ENCODE measurements at places on chromosomes 2 and 18.

GRCh38 chr2:186485576-186485870 is 537 bp upstream of the ZC3H15 start:
- no peak for DNase-seq

DNA sequence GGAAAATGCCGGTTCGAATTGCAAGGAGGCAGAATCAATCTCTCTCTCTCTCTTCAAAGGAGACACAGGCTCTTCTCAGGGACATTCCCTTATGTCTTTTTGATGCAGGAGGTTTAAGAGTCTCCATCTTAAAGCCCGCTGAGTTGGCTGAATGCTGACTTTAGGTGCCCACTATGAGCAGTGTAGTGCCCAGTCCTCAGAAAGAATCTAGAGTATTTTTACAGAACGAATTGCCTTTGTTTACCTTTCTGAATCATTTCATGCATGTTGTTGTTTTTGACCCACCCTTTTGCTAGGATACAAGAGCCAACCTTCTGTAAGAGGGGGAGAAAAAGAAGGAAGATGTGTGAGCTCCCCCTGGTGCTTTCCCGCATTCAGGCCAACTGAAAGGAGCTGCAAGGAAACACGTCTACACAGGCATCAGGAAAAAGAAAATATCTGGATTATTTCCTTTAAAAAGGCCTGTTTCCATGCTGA is 193.5 kb upstream of the TCF4 start:
- DNase-seq, result no peak

- no peak for DNase-seq
These were observed 166.2 kb downstream of the TDRD15 start for GRCh38 chr2:21289989-21290388.

DNA sequence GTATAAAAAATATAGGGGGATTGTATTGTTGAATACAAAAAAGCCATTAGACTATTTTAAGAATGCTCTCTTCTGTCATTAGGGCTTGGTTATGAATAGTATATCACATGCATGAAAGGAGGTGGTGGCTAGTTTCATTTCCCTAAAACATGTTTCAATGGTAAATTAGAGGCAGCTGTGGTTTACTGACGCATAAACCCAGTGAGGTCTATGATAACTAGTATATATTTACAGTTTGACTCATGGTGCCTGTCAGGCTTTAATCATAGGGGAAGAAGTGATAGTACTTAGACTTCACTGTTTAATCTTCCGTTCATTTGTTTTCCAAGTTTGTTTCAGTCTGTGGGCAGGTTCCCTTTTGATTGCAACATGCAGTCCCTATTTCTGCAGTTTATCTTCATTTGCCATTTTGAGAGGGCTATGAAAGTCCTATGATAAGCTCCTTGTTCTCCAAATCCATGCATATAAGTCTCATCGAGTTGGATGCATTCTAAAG is 55.1 kb upstream of the MAP4K3 start:
- DNase-seq, result peak; percentile 92

DNA sequence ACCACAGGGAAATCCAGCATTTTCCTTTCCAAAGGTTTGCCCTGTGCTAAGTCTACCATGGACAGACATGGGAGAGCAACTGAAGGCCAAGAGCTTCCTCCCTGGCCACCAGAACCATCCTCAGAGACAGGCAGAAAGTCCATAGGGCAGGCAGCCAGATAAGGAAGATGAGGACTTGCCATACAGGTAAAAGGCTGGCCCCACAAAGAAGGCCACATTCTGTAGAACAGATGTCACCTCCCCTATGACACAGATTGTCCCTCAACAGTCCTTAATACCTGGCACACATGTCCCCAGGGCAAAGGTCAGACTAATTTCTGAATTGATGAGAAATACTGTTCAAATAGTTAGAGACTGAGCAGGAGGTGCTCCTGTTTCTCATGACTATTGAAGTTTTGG is 52.0 kb downstream of the FECH start:
- no peak for DNase-seq

- no peak for DNase-seq
These were observed 46.7 kb upstream of the LCLAT1 start for GRCh38 chr2:30400151-30400954.

DNA sequence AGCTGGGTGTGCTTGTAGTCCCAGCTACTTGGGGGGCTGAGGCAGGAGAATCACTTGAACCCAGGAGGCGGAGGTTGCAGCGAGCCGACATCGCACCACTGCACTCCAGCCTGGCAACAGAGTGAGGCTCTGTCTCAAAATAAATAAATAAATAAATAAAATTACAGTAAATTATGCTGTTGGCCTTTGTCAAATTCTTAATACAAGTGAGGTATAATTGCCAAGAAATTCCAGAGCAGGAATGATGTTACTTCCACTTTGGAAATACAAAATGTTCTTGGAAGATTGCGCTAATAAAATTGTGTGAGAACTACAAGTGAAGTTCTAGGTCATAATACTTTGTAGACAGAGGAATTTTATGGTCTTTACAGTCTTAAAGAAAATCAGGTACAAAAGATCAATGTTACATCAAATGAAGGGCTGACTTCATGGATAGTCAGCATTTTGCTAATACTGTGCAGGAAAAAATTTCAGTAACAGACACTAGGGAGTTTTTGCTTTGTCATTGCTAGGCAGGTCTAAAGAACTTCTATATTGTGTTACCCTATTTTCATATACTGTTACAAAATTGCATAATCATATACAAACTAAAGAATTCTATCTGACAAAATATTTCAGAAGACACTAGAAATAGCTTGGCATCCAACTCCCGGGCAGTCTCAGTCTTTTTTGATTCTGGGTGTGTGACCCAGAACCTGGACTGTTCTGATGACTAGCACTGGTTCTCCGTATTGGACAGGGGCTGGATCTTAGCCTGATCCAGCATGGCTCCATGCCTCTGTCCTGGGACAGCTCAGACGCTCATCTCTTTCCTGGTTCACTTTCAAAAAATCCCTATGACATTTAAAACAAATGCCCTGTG is 76.0 kb upstream of the STK17B start:
- DNase-seq, result no peak

- DNase-seq, result no peak
These were observed 26.4 kb upstream of the CYTIP start for GRCh38 chr2:157470321-157470720.

DNA sequence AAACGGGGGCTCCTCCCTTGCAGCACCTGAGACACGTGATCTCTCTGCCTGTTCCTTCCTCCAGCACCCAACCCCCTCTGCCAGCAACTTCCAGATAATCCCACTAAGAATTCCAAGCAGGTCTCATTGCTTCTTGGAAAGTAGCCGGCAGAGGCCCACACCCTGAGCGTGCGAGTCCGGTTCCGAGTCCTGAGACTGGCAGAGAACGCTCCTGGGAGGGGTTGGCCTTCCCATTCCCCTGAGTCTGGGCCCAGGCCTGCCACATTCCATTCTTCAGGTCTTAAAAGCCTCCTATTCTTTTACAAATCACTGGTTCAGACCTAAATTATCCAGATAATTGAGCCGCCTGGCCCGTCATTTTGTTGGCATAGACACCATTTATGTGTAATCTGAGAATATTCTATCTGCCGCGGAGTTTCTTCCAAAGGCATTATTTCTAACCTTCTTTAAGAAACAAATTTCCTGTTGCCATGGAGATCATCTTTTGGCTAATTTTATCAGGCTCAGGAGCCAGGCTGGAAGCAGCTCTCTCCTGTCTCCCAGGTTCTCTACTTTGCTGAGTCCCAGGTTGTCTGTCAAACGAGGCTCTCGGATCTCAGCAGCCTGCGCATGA is 165.4 kb downstream of the MYCN start:
- DNase-seq, result no peak

DNA sequence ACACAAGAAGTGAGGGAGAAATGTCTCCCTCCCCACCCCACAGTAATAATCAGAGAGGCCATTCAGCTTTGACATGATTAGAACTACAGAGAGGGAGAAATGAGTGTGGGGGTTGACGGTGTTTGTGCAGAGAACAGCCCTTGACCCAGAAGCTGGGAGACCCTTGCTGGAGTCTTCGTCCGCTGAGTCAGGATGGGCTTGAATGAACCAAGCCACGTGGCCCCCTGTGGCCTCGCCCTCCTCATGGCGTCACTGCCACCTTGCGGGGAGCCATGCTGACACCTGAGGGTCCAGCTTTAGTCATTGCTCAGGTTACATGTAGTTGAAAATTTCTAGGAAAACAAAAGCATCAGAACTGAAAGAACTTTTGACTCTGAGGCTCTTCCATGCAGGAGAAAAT is 101.2 kb downstream of the DGKD start:
- no peak for DNase-seq

- no peak for DNase-seq
These were observed 279.3 kb downstream of the TSN start for GRCh38 chr2:122034777-122035176.

DNA sequence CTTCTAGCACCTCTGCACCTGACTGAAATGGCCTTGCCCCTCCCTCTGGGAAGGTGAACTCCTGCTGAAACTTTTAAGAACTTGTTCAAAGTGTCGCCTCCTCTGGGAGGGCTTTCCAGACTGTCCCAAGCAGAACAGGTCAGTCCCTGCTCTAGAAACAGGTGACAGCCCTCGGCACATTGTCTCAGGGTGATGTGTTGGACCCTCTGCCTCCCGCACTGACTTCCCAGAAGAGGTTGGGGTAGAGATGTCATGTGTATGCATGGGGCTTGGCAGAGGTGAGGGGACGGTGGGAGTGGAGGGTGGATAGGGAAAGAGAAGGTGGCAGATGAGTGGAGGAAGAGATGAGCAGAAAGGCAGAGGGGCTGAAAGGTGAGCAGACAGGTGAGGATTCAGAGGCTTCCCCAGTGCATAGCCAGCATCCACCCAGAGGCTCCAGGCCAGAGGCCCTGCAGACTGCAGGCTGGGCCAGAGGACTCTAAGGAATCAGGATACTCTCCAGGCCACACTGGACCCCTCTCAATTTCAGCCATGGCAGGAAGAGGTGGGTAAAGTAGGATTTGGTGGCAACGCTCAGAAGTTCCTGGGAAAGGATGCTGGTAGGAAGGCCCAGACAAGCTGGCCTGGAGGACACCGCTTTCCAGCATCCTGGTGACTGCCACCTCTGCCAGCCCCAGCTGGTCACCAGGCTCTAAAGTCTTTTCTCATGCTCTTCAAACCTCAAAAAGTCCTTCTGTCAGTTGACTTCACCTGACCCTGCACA is 24.8 kb upstream of the TNS1 start:
- no peak for DNase-seq

DNA sequence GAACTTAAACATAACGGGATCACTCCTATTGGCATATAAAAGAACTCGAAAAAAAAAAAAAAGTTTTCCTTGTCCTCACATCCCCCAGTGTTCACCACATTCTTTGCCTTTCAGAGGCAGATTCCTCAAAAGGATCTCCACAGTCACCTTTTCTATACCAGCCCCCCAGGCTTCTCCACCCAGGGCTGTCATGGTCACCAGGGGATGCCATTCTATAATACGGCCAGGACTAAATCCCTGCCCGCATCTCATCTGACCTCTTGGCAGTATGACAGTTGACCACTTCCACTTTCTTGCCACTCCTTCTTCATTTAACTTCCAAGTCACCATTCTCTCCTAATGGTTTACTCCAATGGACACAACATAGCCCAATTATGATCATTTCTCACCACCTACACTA is 29.3 kb downstream of the SOS1 start:
- DNase-seq, result no peak

DNA sequence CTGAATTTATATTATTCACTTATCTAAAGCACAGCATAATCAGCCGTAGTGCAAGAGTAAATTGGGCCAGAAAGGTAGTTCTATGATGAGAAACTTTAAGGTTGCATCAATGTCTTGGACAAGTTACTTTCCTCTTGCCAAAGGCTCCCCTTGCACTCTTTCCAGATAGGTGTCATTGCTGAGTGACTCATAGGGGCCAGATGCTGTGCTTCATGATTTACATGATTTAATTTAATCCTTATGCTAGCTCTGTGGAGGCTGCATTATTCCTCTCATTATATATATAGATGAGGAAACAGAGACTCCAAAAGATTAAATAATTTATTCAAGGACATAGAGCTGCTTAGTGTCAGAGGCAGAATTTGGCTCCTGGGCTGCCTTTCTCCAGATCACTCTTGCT is 5.0 kb downstream of the CFAP221 start:
- peak; percentile 58 for DNase-seq

DNA sequence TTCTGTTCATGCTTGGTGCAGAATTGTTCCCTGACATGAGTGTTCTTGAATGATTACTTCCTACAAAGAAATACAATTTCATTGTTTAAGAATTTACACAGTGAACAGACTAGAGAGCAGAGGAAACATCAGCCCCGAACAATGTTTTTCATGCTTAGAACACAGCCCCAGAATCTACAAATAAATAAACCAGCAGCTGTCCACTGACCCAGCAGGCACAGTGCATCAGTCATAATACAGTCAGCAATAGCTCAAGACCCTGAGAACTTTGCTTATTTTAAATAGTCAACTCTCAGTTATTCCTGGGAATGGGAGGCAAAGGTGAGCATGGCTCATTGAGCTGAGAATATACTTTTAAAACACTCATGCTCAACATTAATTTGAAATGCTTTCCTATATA is 38.4 kb downstream of the XIRP2 start:
- no peak for DNase-seq

DNA sequence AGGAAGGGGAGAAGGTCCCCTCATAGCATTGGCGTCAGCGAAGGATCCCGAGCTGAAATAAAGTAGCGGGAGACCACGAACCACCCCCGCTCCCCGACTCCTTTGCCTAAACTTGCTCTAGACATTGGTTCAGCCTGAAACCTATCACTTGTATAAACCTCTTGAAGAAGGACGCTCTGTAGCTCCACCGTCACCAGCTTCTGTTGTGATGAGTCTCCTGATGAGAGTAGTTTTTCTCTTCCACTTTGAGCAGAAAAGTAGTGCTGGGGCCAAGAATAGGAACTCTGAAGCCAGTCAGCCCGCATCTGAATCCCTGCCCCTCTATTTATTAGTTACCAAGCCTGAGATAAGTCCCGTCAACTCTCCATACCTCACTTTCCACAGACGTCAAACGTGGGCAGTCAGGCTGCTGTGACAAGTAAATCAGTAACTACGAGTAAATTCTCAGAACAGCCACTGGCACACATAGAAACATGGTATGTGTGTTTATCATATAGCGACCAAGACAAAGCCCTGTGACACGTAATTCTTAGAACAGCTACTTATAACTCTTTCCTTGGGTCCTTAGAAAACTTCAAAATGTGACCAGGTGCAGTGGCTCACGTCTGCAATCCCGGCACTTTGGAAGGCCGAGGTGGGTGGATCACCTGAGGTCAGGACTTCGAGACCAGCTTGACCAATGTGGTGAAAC is 61.7 kb downstream of the CD226 start:
- no peak for DNase-seq

- no peak for DNase-seq
These were observed 47.2 kb downstream of the RAD51AP2 start for GRCh38 chr2:17470855-17471641.

Data from HS-5 (cell line).